ENCODE measurements at places on chromosomes 2 and 18.

- peak; percentile 57 for DNase-seq
Observed at GRCh38 chr2:234290671-234291070, 206.2 kb downstream of the ARL4C start.

- DNase-seq, result no peak
Observed at GRCh38 chr18:59478591-59478990, 119.5 kb upstream of the LMAN1 start.

DNA sequence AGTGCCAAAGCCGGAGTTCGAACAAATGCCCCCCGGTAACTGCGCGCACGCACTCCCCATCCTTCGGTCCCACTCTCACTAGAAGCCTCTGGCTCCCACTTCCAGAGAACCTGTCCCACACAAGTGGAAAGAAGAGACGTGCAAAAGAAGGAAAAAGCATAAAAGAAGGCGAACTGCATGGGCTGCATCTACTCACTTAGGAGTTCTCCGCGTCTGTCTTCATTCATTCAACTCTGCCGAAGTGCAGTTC is 312 bp downstream of the NR4A2 start:
- DNase-seq, result no peak

DNA sequence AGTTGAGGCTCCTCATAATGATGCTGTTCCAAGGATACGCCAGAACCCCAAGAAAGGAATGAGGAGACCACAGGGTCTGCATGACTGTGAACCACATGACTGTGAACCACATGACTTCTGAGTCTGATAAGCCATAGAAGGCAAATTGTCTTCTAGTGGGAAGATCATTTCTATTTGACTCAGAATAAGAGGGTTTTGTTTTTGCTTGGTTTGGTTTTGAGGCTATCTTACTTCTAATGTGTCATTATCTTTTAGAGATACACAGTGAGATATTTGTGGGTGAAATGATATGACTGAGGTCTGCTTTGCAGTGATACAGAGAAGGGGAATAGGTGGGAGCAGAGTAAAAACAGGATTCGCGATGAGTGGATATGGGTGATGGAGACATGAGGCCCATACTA is 28.9 kb upstream of the BCL2L11 start:
- DNase-seq, result peak; percentile 6

DNA sequence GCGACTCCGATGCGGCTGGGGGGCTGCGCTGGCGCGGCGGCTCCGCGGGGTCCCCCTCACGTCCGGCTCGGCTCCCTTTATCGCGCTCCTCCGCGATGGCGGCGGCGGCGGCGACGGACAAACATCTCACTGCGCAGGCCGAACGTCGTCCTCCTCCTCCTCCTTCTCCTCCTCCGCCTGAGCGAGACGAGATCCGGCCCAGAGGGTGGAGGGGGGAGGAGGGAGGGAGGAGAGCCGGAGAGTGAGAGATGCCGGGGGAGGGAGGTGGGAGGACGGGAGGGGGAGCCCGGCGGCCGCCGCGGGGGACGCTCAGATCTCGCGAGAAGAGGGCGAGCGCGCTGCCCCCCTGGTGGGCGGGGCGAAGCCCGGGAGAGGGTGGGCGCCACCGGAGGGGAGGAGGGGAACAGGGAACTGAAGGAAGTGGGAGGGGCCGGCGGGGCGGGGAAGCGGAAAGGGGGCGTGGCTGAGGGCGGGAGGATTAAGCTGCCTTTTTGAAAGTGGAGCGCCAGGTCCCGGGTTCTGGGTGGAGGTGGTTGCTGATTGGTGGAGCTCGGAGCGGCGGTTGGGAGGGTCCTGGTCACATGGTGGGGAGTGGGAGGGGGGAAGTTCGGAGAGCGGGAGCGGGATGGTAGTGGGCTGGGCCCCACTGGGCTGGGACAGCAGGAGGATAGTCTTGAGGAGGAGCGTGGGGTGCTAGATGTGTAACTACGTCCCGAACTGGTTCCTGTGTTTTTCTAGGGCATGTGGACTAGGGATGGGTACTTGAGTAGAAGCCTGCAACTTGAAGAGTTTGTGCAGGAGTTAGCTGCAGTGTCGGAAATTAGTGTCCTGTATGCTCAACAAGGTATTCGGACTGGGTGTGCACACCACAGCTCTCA is at the start of gene CUL3:
Gene CUL3, minus strand, starts transcription at position 153 of the 878 bp plus-strand sequence. CDS start 354 bp downstream, outside the sequence.
- DNase-seq, result peak; percentile 99

GRCh38 chr2:180980106-180980942 is at the start of gene UBE2E3:
TSS of gene UBE2E3 (plus strand) at chr2:180980605. CDS start at chr2:180982043, 1,438 bp downstream.
- DNase-seq, result peak; percentile 65

- no peak for DNase-seq
Observed at GRCh38 chr2:111148225-111148873, 27.6 kb downstream of the BCL2L11 start.

DNA sequence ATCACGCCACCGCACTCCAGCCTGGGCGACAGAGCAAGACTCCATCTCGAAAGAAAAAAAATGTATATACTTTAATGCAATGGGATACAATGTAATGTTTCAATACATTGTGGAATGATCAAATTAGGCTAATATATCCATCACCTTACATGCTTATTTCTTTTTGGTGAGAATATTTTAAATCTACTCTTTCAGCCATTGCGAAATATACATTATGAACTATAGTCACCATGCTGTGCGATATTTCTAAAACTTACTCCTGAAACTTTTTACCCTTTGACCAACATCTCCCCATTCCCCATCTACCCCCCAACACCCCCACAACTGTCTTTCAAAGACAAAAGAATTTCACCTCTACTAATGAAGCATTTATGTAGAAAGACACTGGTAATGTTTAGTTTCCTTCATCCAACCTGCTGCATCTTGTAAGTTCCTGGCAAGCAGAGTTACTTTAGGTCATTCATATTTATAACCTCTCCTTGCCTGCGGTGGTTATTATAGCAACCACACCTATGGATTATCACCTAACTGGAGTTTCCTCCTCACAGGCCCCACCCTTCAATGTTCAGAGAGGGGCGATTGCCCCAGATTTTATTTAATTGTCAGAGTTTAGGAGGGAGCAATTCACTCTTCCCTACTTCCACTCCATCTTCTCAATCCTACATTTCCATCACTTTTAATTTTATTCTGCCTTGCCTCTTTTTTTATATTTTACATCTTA is 1.2 kb upstream of the ME2 start:
- DNase-seq, result no peak

GRCh38 chr18:35717182-35717581 is 135.6 kb downstream of the GALNT1 start:
- no peak for DNase-seq

- DNase-seq, result no peak
Observed at GRCh38 chr2:41998186-41999127, 49.4 kb upstream of the PKDCC start.

DNA sequence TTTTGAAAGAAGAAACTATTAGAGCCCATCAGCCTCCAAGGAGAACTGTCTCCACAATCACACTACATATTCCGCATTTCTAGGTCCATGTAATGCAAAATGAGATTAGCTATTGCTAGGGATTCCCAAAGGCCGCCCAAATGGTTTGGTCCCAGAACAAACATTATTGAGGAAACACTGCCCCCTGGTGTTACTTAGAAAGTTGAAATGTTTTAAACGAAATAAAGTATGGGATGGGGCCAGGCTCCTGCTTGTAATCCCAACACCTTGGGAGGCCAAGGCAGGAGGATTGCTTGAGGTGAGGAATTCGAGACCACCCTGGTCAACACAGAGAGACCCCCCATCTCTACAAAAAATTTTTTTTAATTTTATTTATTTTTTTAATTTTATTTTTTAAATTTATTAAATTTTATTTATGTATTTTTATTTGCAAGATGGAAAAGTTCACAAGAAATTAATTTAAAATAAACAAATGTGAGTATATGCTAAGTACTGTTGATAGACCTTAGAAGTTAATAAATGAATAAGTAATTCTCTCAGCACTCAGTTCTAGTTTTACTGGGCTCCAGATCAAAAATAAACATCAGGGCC is 5.5 kb downstream of the NHEJ1 start:
- no peak for DNase-seq

- no peak for DNase-seq
Observed at GRCh38 chr2:134140251-134140661, 113.6 kb upstream of the MGAT5 start.

GRCh38 chr18:43887491-43887890 is 610.2 kb upstream of the SYT4 start:
- no peak for DNase-seq

- no peak for DNase-seq
Observed at GRCh38 chr2:19536136-19536535, 177.7 kb upstream of the OSR1 start.

- no peak for DNase-seq
Observed at GRCh38 chr2:172905937-172906811, 169.5 kb upstream of the MAP3K20 start.

DNA sequence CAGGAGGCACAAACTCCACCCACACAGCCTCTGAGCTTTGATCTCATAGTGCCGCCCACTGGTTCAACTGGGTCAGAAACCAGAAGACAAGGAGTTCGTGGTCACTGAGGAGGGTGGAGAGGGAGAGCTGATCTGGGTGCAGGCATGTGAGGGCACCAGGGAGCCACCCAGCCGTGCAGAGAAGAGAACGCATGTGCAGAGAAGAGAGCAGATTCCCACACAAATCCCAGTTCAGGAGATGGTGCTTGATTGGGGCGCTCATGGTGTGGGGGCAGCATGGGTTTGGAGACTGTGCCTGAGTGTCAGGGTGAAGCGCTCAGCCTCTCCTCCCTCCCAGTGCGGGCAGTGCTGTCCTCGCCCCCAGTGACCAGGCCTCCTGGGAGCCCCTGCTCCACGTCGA is 375.2 kb upstream of the MYT1L start:
- no peak for DNase-seq

DNA sequence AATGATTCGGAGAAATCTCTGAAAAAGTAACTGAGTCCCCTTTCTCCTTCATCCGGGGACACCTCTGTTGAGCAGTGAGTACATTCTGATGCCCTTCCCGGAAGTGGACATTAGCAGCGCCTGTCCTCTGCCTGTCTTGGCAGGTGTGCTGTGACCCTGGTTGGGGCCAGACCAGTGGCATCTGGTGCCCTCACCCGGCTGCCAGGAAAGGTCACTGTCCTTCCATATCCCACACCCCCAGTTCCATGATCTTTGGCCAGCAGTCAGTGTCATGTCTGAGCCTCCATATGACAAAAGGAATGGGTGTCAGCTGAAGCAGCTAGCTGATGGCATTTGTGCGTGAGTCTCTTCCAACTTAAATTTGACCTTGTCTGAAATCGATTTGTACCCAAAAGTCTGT is 128.1 kb downstream of the NCK2 start:
- DNase-seq, result no peak

GRCh38 chr2:157508676-157509075 is 64.8 kb upstream of the CYTIP start:
- DNase-seq, result no peak

- DNase-seq, result no peak
Observed at GRCh38 chr2:23363831-23364230, 21.1 kb upstream of the KLHL29 start.

GRCh38 chr18:76467371-76468190 is 27.5 kb downstream of the ZNF516 start:
- no peak for DNase-seq

DNA sequence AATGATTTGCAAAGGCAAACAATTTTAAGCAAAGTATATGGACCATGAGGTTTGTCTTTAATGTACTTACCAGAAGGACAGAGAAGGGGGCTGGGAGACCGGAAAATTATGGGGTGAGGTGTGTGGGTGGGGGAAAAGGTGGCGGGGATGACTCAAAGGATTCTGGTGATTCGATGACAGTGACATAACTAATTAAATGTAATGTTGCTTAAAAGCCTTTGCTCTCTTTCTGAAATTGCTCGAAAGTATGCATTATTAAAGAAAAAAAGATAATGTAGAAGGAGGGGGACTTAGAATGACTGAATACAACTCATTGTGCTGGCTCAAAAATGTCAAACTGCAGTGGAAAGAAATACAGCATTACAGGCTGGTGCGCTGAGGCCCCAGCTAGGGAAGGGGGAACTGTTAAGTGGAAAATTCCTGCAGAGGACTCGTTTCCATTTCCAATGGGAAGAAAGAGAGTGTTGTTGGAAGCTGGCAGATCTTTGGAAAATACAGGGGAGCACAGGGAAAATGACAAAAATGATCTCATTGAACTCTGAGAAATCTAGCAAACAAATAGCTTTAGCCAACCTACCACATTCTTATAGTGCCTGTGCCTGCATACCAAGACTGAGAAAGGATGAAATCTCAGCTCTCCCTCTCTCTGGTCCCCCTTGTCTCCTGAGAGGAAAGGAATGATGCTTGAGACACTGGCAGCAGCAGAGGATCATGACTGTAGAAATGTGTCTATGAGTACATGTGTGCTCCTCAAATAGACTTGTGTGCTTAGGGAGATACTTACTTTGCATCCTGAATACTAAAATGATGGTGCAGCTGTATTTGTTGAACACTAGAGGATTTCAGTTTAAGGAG is 632.4 kb downstream of the NYAP2 start:
- DNase-seq, result peak; percentile 35

DNA sequence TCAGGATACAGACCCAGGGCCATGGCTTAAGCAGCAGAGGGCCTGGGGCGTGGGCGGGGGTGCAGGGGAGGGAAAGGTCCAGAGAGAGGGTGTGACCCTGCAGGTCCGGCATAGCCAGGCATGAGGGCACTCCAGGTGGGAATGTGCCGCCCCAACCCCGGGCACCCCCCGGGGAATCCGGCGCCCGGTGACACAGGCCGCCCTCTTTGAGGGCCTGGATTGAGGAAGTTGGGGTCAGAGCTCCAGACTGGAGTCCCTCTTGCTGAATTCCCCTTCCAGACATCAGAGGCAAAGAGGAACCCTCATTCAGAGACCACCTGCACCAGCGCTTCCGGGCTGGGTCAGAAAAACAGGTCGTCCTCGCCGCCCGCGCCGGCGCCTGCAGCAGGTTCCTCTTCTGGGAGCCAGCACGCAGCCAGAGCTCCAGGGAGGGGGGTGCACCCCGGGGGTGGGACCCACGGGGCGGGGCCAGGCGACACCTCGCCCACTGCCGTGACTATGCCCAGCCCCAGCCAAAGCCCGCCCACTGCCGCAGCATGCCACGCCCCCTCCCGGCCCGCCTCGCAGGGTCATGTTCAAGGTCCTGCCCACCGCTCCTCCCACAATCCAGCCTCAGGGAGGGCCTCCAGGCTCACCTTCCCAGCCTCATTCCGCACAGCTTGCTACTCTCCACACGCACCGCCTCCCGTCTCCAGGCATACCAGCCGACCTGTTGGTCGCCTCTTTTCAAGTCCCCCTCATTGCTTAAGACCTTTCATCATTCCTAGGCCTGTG is 98.3 kb upstream of the ID2 start:
- DNase-seq, result peak; percentile 71

DNA sequence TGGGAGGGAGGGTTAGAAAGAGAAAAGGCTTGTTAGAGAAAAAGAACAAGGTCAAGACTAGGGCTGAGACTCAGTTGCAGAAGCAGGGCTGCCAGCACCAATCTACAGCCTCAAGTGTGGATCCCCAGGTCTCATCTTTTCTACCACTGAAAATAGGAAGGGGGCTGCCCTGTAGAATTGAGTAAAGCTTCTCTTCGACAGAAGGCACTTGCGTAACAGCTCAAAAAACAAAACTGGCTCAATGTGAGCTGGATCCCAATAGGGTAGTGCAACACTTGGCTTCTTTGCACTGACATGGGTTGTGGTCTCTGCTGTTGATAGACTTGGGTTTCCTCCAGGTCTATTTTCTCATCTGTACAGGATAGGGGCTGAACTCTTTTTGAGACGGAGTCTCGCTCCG is 1.8 kb upstream of the MPV17 start:
- DNase-seq, result no peak

- no peak for DNase-seq
Observed at GRCh38 chr2:178530625-178531142, 50.4 kb downstream of the PLEKHA3 start.

GRCh38 chr2:226142463-226142862 is 657.2 kb downstream of the IRS1 start:
- no peak for DNase-seq

GRCh38 chr2:72744049-72744448 is 81.8 kb downstream of the EXOC6B start:
- DNase-seq, result no peak

GRCh38 chr2:39991298-39991697 is 212.2 kb upstream of the THUMPD2 start:
- no peak for DNase-seq

Measured in stimulated activated CD4-positive, alpha-beta T cell treated with anti-CD3 and anti-CD28 coated beads, Interleukin-1b, Interleukin-23, amount 100 ng/mL, for 24 hours (primary cell).